Right cardiac atrium (tissue), 5 donors: ENCODE measurements at places on chromosomes 6 and 20.

DNA sequence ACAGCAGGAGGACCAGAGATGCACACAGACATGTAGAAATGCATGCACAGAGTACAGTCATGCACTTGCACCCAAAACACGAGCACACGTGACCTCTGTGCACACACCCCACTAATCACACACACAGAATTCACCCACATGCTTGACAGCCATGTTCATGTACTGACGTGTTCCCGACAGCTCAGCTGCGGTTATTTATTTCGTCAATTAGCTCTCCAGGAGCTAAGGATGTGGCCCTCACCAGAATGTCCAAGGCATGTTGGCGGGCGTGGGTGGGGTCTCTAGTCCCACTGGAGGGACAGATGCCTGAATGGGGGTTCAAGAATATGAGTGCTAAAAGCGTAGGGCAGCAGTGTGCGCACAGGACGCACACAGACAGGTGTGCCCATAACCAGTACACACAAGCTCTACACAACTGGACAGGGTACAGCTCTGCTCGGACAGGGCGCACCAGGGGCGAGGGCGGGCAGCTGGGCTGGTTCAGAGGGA lies 571 bp upstream of the PRPF6 start:
- no peak for DNase-seq

- DNase-seq, result no peak
Measured at GRCh38 chr6:14660806-14661579, 543.4 kb downstream of the CD83 start.

DNA sequence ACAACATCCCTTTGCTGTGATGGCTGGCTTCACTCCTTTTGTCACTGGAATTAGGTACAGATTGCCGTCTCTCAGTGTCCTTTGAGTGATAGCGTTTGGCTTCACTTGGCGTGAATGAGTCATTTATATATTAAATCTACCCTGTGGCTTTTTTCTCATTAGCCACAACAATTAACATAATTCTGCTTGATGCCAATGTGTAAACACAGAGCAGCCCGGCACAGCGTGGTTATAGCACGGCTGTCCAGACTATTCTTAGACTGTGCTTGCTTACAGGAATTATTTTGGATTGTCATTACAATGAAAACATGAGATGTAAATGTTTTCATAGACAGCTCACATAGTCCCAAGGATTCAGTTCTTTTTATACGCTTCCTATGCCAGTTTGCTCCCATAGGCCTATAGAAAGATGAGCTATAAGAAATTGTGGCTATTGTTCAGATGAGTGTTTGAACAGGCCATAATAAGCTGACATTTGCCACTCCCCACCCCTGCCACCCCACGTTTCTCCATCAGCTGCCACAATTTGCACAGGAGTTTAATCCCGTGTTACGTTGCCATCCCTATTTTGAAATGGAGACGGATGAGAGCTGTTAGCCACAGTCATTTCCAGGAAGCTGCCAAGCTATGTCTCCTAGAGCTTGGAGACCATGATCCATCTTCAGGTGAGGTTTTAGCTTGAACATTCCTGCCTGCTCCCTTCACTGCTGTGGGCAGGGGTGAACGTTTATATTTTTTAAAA lies 65.9 kb downstream of the PPP1R14C start:
- DNase-seq, result no peak

GRCh38 chr20:58899512-58899911 lies 47.0 kb downstream of the GNAS start:
- DNase-seq, result no peak

DNA sequence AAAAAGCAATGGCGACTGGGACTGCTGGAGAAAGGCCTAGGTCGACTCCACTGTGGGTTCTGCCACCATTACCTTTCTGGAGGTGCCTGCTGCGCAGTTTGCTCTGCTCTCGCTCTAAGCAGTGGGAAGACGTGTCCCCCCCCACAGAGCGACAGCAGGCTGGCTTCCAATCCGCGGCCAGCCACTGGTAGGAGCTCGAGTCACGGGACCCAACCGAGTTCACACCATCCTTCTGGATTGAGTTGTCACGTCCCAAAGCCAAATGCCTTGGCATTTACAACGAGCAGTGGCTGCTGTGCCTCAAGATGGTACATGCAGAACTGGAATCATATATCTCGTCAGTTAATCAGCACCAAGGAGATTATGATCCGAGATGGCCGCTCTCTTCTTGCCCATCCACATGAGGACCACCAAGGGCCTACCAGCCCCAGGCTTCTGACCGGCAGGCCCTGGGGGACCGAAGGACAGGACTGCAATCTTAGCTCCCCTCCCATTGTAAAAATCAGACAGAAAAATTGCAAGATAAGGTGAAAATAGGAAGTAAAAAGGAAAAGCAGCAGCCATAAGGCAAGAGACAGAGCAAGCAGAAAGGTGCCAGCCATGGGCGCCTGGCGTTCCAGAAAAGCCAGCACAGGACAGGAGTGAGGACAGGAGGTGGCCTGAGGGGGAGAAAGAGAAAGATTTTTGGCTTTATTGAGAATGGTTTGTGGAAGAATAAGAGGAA lies 74.4 kb downstream of the TRAM2 start:
- no peak for DNase-seq

DNA sequence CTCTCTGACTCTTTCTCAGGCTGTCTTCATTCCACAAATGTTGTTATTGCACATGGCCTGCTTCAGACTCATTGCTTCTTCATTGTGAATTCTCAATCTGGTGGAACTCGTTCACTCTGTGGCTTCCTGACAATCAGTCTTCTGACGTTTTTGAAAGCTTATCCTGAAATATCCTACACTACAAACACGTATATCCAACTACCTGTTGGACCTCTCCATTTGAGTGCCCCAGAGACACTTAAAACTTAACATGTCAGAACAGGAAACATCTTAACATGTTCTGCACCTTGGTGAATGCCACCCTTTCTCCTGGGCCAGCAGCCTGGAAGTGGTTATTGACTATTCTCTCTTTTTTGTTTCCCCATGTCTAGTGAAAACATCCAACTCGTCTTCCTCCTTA lies 50.8 kb downstream of the AIG1 start:
- no peak for DNase-seq
